Endothelial cell of umbilical vein (primary cell): ENCODE measurements at places on chromosomes 12 and 14. TPM values are rescaled to one million over a fixed set of nuclear protein-coding genes. Genes with fewer than 3 reads are reported as not detected.
A peak's percentile ranks its signal among the peaks of the same experiment; 100 is the strongest.

KIF26A gene
- total RNA-seq, result 9.5 and 10.7 TPM in 2 replicates

RTL1 gene
- total RNA-seq, result not detected in 2 replicates

DDN gene
- 0.22 and 0.42 TPM in 2 replicates for total RNA-seq

KCNK10 gene
- not detected in 2 replicates for total RNA-seq

CMKLR1 gene
- total RNA-seq, result not detected in 2 replicates

GRCh38 chr12:132275110-132275531 is 54.3 kb downstream of the GALNT9 start:
- H3K36me3 ChIP-seq, result no peaks in the 10 kb centered on the region
- no peaks in the 10 kb centered on the region for H3K27me3 ChIP-seq
- no peak overlapping the region for H3K4me3 ChIP-seq
- H3K27ac ChIP-seq, result no peak overlapping the region
- H3K4me1 ChIP-seq, result no peaks in the 10 kb centered on the region

DNA sequence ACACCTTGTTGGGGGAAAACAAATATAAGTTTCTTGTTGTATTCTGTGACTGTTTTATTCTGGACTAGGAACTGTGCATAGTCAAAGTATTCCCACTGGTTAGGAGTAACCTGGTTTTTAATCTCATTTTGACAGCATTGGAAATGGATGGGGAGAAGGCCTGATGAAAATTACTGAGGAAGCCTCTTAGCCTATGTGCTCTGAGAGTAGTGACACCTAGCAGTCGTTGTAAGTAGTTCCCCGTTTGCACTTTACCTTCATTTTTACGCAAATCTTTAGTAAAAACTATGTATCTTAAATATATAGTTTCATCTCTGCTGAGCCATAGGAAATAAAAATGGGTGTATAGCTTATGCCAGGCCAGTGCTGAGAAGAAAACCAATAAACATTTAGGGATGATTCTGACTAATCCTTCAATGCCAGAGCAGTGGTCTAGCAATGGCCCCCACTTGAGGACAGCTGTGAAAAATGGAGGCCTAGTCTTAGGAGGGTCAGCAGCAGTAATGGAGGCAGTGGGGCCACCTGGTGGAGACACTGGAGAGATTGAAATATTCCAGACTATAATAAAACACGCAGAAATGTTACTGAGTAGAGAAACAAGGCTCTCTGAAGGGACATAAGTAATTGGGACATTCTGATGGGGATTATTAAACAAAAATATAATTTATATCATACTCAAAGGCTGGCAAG is 133.2 kb upstream of the NOVA1 start:
- H3K27me3 ChIP-seq, result no peaks in the 10 kb centered on the region
- H3K4me1 ChIP-seq, result no peaks in the 10 kb centered on the region
- peak; percentile 39 for DNase-seq
- H3K27ac ChIP-seq, result no peak overlapping the region

- no peak overlapping the region for H3K4me3 ChIP-seq
- H3K4me1 ChIP-seq, result no peaks in the 10 kb centered on the region
- H3K27ac ChIP-seq, result no peak overlapping the region
- DNase-seq, result no peak
- no peaks in the 10 kb centered on the region for H3K36me3 ChIP-seq
- no peaks in the 10 kb centered on the region for H3K27me3 ChIP-seq
Measured at GRCh38 chr12:131287938-131288764, 334.4 kb downstream of the ADGRD1 start.

GRCh38 chr14:64187331-64187730 is 106.8 kb downstream of the ESR2 start:
- H3K27ac ChIP-seq, result no peak overlapping the region
- H3K4me3 ChIP-seq, result no peak overlapping the region
- H3K4me1 ChIP-seq, result no peaks in the 10 kb centered on the region
- no peaks in the 10 kb centered on the region for H3K27me3 ChIP-seq

DNA sequence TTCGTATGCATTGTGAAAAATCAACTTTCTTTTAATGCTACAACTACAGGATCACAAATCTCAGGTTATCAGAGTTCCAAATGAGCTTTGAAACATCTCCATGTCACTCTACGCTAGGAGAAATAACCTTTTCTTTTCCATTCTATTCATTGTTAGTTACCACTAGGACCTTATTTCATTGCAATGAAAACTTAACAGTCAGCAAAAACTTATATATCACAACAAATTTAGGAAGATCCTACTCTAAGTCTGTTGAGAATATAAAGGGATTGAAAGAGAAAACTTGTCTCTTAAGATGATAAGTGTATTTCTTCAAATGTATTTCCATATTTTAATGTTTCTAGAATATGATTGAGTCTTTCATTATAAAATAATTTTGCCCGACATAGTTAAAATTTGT is 539.1 kb downstream of the TMTC2 start:
- no peak for DNase-seq
- H3K27ac ChIP-seq, result no peak overlapping the region
- no peaks in the 10 kb centered on the region for H3K4me1 ChIP-seq
- H3K4me3 ChIP-seq, result no peak overlapping the region

DNA sequence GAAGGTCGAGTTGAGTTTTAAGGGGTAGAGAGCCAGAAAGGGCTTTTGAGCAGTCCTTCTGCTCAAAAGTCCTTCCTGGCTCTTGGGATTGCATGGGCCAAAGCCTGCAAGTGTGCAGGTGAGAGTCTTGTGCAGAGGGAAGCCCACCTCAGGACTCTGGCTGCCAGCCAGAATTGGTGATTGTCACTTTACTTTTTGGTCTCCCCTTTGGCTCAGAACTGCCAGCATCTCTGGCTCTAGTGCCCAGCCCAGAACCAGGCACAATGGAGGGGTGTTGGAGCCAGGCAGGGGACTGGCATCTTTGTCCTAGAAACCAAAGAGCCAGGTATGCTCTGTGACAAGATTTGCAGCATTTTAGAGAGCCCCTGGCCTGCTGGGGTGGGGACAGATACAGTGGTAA is 23.5 kb downstream of the FAM222A start:
- no peaks in the 10 kb centered on the region for H3K36me3 ChIP-seq
- DNase-seq, result no peak
